Small intestine (tissue), 16 donors: ENCODE measurements at places on chromosomes 2 and 18. TPM values are rescaled to one million over a fixed set of nuclear protein-coding genes. Genes with fewer than 3 reads are reported as not detected.

The UGT1A4 gene
- not detected for polyA plus RNA-seq

The RAB17 gene
- polyA plus RNA-seq, result 613 TPM

The RGPD3 gene
- 0.28 TPM for polyA plus RNA-seq

The PID1 gene
- 22.3 TPM for polyA plus RNA-seq

The EPB41L3 gene
- 36.6 TPM for polyA plus RNA-seq

The PNO1 gene
- polyA plus RNA-seq, result 4.9 TPM

The LRRC30 gene
- not detected for polyA plus RNA-seq

The ITPRIPL1 gene
- 0.92 TPM for polyA plus RNA-seq

The BOLL gene
- not detected for polyA plus RNA-seq
